NCI-H510A treated with DMSO at 0.1 percent for 48 hours (cell line): ENCODE measurements at places on chromosomes 12 and 14.

GRCh38 chr12:76189851-76190250, 105.4 kb upstream of the NAP1L1 start:
- DNase-seq = no peak

- DNase-seq = no peak
These were observed 65.3 kb downstream of the PRIMA1 start for GRCh38 chr14:93723001-93723400.

DNA sequence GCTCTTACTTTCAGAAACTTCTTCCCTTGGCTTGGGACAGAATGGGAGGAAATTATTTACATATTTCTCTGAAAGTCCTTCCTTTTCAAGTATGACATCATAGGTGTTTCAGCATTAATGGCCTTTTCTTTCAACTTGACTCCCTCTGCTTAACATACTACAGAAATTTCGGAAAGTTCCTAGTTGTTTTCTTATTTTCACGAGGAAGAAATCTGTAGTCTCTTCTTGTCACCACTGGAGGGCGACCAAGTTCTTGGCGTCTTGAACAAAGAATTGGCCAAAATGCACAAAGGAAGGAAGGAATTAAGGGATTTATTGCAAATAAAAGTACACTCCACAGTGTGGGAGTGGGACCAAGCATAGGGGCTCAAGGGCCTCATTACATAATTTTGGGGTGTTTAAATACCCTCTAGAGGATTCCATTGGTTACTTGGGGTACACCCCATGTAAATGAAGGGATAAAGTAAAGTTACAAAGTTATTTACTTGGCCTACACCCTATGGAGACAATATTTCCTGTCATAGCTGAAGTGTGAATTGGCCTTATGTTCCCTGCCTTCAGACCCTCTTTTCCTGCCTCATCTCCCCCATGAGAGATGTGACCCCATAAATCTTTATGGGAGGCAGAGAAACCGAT, 70.4 kb downstream of the RPL10L start:
- DNase-seq = peak; percentile 0

GRCh38 chr14:87122166-87122565, 870.8 kb downstream of the GALC start:
- DNase-seq = no peak

GRCh38 chr14:43539210-43539609, 967.9 kb downstream of the FSCB start:
- no peak for DNase-seq

DNA sequence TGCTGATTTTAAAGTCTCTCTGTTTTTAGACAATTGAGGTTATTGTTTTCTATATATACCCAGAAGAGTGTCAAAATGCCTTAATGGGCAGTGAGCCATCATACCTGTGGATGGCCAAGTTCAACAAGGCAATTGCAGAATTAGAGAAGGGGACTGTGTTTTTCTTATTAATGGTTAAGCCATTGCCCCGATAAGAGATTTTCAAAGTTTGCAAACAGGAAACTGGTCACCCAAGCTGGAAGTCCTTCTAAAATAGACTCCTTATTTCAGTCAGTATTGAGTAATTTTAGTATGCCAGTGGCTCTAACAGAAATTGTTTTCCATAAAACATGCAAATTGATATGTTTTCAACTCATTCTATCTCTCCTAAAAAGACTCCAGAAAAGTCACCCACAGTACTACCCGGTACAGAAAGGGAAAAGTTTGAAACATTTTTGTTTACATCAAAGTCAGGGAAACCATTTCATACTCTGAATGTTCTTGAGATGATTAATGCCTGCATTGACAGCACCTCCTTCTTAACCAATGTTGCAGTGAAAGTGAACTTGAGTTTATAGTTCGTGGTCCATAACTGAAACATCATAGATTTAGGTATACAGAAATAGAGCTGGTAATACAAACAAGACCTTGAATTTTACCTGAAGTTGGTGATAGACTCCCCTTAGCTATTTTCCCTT, 191.1 kb downstream of the TMX1 start:
- no peak for DNase-seq

GRCh38 chr12:85765453-85765869, 70.7 kb downstream of the RASSF9 start:
- DNase-seq = peak; percentile 74

DNA sequence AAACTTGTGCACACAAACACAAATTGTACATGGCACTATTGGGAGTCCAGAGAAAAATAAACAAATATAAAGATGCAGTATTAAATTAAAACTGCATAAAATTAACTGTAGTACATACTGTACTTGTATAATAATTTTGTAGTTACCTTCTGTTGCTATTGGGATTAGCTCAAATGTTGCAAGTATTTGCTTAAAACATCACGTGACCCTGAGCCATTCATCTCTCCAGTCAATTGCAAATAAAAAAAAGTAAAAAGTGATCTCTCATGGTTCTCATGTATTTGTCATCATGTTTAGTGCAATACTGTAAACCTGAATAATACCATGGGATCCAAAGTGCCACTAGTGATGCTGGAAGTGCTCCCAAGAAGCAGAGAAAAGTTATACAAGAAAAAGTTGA, 88.1 kb upstream of the NAV3 start:
- peak; percentile 85 for DNase-seq

DNA sequence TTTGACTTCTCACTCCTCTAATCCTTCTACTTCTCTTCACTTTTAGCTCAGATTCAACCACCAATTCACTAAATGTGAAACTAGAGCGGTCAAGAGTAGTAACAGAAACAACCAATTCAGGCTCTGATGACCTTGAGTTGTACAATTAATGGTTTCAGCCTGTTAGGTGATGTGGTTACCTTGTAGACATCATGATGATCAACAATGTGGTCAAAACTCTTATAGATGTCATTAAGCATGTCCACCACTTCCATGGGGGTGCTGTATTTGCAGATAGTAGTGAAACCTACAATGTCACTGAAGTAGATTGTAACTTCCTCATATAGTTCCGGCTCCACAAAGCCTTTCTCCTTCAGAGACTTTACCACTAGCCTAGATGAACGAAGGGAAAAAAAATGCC, 54.1 kb upstream of the PLBD1 start:
- no peak for DNase-seq

DNA sequence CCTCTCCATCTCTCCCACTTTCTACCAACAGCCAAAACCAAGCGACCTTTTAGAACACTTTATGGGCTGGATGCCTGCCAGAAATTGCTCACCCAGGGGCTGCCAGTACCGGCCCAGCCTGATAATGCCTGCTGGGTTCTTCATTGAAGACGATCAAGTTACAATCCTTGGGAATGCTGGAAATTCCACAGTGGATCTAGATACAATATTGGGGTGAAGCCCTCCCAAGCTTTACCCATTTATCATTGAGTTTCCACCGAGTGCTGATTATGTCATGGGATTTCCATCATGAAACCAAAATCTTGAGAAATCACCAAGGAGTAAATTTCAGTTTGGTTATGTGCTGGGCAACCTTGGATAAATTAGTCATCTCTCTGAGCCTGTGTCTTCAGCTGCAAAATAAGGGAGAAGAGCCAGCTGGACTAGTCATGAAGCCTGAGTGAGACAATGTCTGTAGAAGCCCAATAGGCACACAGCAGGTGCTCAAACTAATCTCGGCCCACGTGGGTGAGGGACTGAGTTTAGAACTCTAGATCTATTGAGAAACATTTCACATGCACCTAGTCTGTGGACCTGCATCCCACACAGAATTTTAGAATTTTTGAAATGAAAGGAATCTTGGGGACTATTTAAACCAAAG, 75.5 kb upstream of the CLMN start:
- DNase-seq = no peak

DNA sequence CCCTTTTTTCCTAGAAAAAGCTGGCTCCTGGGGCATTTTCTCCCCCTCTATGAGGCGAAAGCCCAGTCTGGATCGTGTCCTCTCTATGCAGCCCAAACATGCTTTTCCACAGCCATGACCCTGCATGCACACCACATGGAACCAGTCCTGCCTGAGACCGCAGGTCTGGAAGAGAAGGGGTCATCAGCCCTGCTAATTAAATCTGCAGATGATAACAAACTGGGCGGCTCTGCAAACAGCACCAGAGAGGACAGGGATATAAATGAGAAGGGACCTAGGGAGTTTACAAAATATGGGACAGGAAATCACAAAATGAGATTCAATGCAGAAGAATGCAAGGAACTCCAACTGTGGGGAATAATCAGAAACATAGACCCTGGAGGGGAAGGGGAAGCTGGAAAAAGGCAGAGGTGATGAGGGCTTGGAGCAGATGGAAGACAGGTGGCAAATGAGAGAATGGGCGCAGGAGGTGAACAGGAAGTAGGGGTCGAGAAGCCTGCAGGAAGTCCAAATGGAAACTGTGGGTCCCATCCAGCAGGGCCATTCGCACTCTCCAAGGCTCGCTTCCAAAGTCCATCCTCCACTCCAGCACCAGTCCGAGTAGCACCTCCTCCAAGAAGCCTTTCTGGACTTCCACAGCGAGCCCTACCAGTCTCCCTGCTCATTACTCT, 76.3 kb downstream of the ANO2 start:
- DNase-seq = no peak

GRCh38 chr14:95531473-95531872, 3.4 kb upstream of the GLRX5 start:
- no peak for DNase-seq

GRCh38 chr12:80485222-80485987, 41.4 kb downstream of the PTPRQ start:
- DNase-seq = peak; percentile 22

GRCh38 chr12:13817131-13817530, 164.3 kb downstream of the GRIN2B start:
- DNase-seq = no peak

- no peak for DNase-seq
These were observed 33.4 kb upstream of the SLC15A5 start for GRCh38 chr12:16310934-16311333.
